ENCODE measurements at places on chromosomes 4 and X.

DNA sequence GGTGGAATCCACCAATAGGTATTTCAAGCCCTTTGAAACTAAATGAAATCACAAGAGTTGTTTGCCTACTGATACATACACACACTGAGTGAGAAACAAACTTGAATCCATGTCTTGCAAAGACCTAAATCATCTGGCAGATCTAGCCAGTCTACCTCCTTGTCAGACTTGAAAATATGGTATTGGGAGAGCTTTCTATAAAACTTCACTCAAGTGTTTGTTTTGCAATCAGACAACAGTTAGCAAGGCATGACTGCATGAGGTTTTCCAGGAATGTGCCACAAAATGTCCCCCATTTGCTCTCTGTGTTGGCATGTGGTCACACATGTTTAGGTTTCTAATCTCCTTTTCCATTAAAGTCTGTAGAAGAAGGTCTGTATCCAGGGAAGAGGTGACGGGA is 52.4 kb downstream of the MAP3K15 start:
- DNase-seq: no peak

DNA sequence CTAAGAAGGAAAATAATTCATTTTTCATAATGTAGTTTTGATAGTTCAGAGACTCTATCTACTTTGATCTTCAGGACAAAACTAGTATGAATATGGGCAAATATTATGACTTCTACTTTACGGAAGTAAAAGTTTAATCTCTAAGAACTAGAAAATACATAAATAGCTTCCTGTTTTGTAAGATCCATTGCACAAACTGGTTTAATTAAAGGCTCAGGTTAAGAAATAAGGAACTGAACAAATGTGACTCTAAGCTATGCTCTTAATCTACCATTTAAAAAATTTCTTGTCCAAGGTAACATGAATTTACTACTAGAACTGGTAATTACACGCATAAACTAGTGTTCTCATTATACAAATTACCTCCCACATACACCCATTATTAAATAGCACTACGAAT is 360.6 kb downstream of the INPP4B start:
- no peak for DNase-seq

DNA sequence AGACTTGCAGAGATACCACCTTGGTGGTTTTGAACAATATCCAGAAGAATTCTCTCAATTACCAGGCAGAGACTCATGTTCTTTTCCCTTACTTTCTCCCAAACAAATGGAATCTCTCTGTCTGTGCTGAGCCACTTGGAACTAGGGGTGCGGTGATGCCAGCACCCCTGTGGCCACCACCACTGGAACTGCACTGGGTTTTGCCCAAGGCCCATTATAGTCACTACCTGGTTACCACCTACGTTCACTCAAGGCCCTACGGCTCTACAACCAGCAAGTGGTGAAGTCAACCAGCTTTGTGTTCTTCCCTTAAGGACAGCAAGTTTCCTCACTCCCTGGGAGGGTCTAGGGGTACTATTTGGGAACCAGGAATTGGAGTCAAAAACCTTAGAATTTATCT is 1183.7 kb downstream of the FSTL5 start:
- no peak for DNase-seq

DNA sequence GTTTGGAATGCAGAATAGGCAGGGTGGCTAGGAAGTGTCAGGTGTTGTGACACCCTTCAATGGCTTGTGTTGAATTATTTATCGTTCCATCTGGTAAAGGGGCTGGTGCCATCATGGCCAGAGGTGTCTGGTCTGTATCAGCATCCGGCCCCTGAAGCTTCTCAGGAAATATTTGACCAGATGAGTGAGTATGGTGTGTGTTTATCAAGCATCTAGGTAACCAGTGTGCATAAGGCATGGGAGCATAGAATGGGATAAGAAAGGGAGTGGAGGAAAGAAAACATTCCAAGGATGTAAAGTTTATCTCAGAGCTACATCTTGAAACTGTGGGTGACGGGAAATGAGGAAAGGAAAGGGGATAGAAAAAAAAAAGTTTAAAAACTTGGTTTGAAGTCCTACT is 109.4 kb downstream of the KLHL4 start:
- DNase-seq: no peak

DNA sequence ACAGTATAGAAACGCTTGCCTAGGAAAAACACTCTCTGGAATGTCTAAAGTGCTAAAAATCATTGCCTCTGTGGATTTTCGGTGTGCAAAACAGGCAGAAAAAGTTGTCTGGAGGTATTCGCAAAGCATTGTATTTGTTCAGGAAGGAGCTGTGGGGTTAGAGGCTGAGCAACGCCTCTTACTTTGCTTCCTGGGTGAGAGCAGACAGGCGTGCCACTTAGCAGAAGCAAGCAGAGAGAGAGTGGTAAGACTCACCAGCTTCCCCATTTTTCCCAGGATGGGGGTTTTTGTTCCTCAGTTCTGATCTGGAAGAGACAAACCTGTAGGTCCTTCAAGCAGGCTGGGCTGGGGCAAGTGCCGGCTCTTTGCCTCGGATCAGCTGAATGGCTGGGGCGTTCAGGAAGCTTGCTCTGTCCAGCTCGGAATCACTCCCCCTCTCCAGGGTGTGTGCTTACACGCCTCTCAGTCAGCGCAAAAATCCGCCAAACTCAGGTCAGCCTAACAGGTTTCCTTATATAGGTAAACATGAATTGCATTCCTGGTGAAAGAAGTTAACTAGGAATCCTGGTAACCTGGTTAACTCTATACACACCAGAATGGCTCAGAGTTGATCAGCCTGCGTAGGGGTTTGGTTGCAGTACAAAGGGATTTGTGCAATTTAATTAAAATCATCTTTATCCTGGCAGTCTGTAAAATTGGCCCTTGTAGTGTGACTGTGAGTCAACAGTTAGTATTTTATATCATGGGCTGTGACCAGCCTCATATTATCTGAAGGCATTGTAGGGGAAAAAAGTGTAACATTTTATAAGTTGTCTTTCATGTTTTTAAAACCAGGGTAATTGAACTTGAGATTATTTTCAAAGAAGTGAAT is 213.1 kb upstream of the MID1 start:
- no peak for DNase-seq

DNA sequence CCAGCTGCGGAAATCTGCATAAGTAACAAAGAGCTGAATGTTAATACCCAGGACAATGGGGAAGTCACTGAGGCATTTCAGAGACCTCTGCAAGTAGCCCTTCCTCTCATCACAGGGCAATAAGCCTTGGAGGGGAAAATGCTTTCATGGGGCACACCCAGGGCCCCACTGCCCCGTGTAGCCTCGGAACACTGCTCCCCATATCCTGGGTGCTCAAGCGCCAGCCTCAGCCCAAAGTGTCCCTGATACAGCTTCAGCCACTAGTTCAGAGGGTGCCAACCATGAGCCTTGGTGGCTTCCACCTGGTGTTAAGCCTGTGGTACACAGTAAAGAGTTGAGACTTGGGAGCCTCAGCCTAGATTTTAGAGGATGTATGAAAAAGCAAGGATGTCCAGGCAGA is 402.8 kb upstream of the CXorf51A start:
- no peak for DNase-seq

DNA sequence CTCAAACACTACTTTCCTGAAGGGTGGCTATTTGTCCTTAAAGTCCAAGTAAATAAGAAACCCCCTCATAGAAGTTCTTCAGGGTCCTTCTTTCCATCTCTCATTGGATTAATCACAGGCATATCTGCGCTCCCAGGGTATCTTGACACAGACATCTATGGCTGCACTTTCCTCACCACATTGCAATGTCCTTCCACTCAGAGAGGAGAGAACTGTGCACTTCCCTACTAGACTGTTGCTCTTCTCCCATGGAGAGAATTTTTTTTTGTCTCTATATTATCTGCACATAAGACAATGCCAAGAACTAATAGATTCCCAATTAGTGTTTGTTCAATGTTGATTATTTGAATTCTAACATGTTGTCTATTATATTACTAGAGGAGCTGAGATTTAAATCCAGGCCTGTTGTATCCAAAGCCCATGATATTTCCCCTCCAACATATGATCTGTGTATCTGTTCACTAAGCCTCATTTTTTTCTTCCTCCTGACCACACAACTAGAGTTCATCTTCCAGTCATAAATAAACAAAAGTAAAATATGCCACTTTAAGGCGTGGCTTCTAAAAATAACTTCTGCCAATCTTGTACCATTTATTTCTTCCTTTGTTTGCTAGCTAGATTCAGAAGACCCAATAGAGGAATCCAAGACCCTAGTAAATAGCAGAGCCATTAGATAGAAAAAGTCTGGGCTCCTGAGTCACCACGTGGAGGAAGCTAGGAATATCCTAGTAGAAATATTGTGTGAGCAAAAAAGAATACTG is 61.5 kb upstream of the FAM241A start:
- DNase-seq: no peak

DNA sequence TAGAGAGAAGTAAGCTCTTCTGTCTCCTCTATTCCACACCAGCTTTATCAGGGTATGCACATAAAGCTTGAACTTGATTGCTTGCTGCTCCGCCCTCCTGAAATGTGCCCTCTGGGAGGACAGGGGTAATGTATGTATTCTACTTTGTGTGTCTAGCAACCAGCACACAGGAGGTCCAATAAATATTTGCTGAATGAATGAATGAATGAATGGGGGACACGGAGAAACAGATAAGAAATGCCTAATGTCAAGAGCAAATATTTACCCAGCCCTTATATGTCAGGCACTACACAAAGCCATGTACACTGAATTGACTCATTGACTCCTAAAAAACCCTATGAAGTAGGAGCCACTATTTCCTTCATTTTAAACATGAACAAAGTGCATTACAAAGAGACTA is 2.3 kb upstream of the MSL3 start:
- no peak for DNase-seq

DNA sequence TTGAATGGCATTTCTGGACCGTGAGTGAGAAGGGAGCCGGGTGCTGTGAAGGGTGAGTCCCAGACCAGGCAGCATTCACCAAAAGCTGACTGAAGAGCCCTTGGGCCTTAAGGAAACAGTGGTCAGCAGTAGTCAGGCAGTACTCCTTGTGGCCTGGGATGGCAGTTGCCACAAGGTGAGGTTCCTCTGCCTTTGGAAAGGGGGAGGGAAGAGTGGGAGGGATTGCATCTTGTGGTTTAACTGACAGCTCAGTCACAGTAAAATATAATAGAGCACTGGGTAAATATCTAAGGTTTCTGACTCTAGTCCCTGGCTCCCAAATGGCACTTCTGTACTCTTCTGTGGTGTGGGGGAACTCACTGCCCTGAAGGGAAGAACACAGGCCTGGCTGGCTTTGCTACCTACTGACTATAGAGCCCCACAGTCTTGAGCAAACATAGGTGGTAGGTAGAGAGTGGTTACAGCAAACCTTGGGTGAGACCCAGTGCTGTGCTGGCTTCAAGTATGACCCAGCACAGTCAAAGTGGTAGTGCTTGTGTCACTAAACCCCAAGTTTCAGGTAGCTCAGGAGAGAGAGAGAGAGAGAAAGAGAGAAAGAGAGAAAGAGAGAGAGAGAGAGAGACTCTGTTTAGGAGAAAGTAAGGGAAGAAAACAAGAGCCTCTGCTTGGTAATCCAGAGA is 154.2 kb downstream of the TEX11 start:
- DNase-seq: no peak

DNA sequence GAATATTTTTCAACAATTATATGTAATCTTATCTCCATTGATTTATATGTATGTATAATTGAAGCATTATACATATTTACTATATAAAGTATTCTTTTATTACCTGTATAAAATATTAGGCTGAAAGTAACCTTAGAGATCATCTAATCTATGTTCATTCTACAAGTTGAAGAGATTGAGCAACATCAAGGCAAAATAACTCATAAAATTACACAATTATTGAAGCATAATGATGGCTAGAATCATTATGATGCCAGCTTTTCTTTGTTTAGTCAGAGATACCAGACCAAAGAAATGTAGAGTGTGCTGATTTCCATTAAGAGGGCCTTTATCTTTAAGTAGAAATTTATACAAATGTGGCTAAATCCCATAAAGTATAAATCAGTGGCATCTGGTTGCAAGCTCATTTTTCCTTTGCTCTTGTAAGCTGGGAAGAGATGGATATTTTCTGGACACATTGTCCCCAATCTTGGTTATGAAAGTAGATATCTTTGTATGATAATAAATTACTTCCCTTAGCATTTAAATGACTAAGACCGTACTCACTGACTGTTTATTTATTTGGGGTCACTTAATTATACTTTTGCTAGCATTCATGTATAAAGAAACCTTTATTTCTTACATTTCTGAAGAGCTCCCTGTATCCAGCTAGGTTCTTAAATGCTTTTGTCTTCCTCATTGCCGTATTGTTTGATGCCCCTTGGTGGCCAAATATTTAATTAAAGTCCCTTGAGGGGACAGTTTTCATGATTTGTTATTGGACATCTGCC is 339.8 kb downstream of the PCDH7 start:
- DNase-seq: no peak

DNA sequence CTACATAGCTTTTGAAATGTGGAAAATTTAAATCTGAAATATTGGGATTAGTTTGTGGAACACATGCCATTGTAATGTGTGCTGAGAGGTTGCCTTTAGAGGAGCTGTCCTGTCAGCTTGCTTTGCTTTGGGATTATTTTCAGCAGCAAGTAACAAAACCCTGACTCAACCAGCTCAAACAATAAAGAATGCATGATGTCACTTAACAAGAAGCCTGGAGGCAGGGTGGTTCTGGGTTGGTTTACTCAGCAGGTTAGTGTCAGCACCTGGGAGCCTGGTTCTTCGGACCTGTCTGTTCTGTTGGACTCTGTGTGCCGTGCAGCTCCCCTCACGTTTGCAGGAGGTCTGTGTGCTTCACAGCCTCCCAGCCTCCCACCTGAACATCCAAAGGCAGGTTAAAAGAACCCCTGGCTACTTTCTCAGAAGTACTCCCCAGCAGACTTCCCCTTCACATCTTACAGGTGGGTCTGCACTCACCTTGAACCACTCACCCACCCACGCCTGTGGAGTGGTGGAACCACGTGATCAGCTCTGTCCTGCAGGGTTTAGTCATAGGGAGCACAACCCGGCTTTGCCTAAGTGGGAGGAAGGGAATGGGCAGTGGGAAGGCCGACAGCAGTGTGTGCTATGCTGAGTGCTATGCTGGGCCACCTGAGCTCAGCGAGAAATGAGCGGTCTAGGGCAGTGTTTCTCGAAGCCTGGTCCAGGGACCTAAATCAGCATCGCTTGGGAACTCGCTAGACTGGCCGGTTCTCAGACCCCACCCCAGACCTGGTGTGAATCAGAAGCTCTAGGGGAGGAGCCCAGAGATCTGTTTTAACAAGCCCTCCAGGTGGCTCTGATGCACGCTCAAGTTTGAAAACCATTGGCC is 20.4 kb downstream of the TMEM131L start:
- no peak for DNase-seq

GRCh38 chrX:13570261-13570605 is 832 bp downstream of the EGFL6 start:
- DNase-seq: no peak

DNA sequence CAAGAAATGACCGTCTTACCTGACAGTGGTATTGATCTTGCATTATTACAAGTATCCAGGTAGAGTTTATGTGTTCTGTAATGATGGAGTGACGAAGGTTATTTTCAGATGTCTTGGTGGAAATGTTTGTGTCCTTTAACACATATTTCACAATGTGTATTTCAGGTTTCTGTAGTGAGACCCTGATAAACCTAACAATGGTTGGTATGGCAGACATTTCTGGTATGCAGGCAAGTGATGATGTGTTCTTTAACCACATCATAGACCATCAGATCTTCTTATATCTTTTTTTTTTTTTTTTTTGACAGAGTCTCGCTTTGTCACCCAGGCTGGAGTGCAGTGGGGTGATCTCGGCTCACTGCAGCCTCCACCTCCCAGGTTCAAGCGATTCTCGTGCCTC is 14.6 kb upstream of the ATXN3L start:
- DNase-seq: no peak

Measured in stimulated activated CD8-positive, alpha-beta memory T cell treated with anti-CD3 and anti-CD28 coated beads, Interleukin-4, amount 100 ng/mL, for 24 hours (primary cell).